ENCODE measurements at places on chromosomes 12 and 14.
A peak's percentile ranks its signal among the peaks of the same experiment; 100 is the strongest.

DNA sequence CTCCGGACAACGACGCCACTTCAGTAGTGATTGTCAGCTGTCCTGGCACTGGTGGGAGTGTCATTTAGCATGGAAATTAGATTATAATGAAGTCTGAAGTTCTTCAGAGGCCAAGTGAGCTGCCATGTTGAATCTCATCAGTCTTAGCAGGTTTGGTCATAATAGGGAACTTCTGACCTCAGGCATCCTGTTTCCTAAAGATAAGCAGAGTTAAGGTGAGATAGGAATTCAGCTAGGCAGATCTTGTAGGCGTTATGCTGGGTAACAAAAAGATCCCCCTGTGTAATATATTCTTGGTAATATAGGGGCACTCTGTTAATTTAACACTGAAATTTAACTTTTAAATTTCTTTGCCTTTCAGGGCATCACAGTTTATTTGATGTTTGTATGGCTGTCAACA is 137.5 kb downstream of the CCDC91 start:
- no peak for DNase-seq

DNA sequence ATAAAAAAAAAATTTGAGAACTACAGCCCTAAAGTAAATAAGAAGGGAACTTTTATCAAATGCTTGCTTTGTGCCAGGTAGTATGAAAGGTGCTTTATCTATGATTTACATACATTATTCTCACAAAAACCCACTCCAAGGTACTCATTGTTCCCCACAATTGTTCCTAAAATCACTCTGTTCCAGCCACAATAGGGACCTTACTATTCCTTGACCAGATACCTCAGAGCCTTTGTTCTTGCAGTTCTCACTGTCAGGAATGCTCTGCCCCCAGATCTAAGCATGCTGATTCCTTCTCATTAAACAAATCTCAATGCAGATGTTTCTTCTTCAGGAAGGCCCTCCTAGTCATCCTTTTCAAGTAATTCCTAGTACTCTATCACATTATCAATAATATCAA is 60.2 kb downstream of the PPP1R12A start:
- no peak for DNase-seq

DNA sequence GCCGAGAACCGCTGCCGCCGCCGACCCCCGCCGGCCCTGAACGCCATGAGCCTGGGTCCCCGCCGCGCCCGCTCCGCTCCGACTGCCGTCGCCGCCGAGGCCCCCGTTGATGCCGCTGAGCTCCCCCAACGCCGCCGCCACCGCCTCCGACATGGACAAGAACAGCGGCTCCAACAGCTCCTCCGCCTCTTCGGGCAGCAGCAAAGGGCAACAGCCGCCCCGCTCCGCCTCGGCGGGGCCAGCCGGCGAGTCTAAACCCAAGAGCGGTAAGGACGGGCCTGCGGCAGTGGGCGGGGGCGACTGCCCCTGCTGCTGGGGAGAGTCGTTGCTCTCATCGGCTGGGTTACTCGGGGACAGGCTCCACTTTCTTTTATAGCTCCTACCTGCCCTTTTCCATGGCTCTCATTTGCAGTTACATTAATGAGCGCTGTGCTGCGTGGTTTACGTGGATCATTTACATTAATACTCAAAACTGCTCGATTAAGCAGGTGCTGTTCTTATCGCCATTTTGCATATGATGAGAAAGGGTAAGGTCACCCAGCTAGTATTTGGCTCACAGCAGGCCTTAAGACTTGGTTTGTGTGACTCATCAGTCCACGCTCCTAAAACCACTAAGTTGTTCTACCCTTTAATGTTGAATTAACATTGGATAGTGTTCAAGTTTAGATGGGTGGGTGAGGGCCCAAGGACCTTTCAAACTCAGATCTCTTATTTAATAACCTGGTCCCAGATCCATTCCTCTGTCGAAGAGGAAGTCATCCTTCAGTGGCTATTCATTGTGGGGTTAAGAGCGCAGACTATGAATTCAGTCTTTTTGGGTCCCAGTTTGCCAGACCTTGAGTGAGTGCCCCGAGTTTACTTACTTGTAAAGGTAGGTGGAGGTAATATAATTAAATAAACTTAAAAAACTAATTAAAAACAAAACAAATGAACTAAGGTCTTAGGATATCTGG is 823 bp downstream of the RNF10 start:
- DNase-seq: peak; percentile 63

DNA sequence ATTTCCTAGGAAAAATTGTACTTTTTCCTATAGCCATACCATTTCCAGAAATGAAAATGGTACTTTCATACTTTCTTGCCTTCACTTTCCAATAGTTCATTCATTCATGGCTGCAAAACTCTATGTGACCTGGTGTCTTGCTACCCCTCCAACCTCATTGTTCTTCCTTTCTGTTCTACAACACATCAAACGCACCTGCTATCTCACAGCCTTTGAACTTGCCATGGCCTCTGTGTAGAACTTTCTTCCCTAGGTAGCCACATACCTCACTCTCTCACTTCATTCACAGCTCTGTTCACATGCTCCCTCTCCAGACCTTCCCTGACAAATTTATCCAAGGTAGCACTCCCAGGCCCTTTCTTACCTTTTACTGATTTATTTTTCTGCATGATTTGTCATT is 149.2 kb downstream of the DUSP6 start:
- DNase-seq: no peak

GRCh38 chr12:53096089-53096741 is 1.3 kb upstream of the IGFBP6 start:
- peak; percentile 19 for DNase-seq

GRCh38 chr12:95443459-95443858 is 30.5 kb upstream of the METAP2 start:
- no peak for DNase-seq

DNA sequence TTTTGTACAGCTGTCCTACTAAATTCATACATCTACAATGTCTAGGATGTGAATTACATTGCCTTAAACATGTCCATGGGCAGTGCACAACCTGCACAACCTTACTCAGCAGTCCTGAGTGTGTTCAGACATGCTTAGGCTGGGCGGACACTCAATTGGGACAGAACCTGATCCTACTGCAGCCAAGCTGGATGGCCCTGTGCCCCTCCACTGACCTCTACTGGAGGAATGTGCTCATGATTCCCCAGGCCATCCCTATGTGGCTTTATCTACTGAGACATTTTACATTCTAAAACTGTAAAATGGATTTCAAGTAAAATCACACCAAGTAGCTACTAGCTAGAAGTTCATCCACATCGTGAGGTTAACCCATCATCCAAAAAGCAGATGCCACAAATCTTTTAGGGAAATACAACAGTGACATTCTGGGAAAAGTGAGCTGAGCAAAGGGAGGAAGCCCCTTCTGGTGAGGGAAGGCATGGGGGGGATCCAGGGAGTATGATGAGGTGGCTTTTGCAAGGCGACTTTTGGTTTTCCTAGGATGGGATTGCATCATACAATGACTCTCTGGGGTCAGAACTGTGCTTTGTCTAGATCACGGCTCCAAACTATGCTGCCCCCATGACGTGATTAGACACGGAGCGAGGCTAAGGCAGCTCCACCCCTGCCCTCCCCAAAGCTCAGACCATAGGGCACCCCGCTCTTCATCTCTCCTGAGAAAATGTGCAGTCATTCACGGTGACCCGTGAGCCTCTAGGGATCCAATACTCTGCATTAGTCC is 911.7 kb upstream of the TMEM132C start:
- DNase-seq: no peak

- no peak for DNase-seq
These were observed 44.5 kb downstream of the CHGA start for GRCh38 chr14:92967346-92967926.

Data from MV-4-11 (cell line).